ENCODE measurements at places on chromosomes 16 and 17. TPM values are rescaled to one million over a fixed set of nuclear protein-coding genes. Genes with fewer than 3 reads are reported as not detected.
A peak's percentile ranks its signal among the peaks of the same experiment; 100 is the strongest.

DNA sequence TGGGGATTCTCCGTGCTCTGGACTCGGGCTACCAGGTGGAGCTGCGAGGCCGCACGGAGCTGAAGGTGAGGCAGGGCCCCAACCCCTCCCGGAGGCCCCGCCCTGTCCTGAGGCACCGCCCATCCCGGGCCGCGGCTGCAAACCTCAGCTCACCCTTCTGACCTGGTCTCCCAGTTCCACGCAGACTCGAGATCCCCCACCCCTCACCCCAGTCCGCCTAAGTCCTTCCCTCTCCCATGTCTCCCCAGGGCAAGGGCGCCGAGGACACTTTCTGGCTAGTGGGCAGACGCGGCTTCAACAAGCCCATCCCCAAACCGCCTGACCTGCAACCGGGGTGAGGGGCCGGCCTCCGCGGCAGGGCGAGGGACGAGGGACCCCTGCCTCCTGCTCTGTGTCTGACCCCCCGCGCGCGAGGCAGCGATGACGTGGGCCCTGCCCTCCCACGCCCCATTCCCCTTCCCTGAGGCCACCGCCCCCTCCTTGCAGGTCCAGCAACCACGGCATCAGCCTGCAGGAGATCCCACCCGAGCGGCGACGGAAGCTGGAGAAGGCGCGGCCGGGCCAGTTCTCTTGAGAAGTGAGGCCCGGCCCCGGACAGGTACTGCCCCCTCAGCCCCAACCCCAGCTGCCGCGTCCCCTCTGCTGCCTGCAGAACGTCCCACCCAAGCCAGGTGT lies 13.7 kb downstream of the GUCY2D start:
- no peaks in the 10 kb centered on the region for H3K36me3 ChIP-seq
- H3K4me1 ChIP-seq: peaks cover 16% of the 10 kb centered on the region
- H3K4me3 ChIP-seq: peak overlapping the region; percentile 54
- no peak for DNase-seq
- no peak overlapping the region for H3K27ac ChIP-seq

GRCh38 chr16:89084814-89085612 lies 8.6 kb upstream of the ACSF3 start:
- peaks cover 9% of the 10 kb centered on the region for H3K27me3 ChIP-seq
- no peaks in the 10 kb centered on the region for H3K4me1 ChIP-seq
- H3K27ac ChIP-seq: no peak overlapping the region
- DNase-seq: no peak
- H3K36me3 ChIP-seq: no peaks in the 10 kb centered on the region
- no peak overlapping the region for H3K4me3 ChIP-seq

Gene HS3ST3A1
- total RNA-seq: 1.2 TPM

DNA sequence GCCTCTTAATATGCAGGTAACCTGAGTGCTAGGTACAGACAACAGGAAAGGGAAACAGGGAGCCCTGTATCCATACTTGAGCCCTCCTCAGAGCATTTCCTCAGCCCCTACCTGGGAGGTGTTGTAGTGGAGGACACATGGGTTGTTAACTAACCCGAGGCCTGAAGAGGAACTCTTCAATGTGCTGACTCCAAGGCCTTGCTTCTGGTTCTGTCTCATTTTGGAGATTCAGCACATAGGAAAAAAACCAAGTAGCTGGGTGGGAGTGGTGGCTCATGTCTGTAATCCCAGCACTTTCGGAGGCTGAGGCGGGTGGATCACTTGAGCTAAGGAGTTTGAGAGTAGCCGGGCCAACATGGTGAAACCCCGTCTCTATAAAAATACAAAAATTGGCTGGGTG lies 24.8 kb downstream of the SNX11 start:
- H3K4me3 ChIP-seq: no peak overlapping the region
- no peak for DNase-seq
- H3K27me3 ChIP-seq: no peaks in the 10 kb centered on the region
- H3K4me1 ChIP-seq: no peaks in the 10 kb centered on the region
- peaks cover 30% of the 10 kb centered on the region for H3K36me3 ChIP-seq

DNA sequence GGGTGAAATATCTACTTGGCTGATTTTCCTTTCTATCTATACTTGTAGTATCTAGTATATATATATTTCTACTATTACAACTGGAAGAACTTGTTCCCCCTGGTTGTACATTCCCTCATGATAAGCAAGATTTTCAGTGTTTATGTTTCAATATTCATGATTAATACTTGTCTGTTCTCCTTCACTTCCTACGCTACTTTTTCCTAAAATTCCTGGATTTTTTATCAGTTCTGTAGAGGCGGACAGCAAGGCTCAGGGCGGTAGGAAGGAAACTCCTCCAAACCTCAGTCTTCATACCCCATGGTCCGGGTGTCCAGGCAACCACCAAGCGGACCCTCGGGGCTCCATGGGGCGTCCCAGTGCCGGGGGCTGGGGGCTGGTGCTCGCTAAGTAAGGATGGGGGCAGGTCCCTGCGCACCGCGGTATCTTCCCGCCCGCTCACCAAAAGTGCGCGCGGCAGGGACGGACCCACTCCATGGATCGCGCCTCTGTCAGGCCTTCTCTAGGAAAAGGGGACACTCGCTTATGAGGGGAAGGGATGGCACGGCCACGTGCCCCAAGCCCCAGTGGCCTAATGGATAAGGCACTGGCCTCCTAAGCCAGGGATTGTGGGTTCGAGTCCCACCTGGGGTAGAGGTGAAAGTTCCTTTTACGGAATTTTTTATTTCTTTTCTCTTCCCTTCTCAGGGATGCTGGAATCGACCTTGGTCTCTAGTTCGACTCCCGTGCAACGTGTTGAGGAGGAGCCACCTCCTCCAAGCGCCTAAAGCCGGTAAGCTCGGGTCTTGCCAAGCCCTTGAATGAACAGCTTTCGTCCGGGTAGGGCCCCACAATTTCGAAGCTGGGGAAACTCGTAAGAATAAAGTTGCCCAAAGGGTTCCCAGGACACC lies 13.2 kb downstream of the ATP5PD start:
- peak overlapping the region; percentile 73 for H3K4me3 ChIP-seq
- DNase-seq: peak; percentile 84
- peaks cover 56% of the 10 kb centered on the region for H3K4me1 ChIP-seq
- H3K27ac ChIP-seq: peak overlapping the region; percentile 46

DNA sequence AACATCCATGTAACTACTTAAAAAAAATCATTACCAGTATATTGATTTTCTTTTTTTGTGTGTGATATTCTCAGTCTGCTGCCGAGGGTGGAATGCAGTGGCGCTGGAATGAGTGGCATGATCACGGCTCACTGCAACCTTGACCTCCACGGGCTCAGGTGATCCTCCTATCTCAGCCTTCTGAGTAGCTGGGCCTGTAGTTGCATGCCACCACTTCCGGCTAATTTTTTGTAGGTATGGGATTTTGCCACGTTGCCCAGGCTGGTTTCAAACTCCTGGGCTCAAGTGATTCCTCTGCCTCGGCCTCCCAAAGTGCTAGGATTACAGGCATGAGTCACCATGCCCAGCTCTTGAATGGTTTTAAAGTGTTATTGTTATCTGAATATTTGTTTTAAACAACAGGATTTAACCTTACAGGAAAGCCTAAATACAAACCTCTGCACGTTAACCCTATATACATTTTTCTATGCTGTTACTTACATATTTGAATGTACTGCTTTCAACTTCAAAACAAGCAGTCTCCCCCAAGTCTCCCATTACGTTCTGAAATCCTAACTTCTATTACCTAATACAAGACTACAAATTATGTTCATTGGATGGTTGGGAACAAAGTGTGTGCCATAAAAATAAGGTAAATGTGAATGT lies 61.7 kb downstream of the KPNA2 start:
- no peaks in the 10 kb centered on the region for H3K27me3 ChIP-seq
- H3K4me3 ChIP-seq: no peak overlapping the region
- H3K36me3 ChIP-seq: no peaks in the 10 kb centered on the region

DNA sequence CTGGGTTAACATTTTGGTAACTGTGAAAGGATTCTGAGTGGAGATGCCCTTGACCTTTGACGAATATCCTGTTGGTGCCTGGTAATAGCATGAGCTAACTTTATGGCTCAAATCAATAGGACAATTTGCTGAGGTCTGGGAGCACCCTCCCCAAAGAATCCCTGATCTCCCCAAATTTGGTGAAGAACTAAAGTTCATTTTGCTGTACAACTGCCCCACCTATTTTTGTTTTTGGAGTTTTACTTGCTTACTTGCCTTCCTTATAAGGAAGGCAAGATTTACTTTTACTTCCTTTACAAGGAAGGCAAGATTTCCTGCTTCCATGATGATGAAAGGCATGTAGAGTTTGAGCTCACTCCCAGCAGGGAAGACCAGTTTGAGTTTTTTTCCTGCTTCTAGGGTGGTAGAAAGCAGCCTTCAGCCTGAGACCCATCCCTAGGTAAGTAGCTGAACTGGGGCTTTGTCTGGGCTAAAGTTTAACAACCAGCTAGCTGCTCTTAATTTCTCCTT lies 2.8 kb downstream of the KRTAP4-9 start:
- no peaks in the 10 kb centered on the region for H3K27me3 ChIP-seq
- no peak overlapping the region for H3K27ac ChIP-seq
- no peaks in the 10 kb centered on the region for H3K4me1 ChIP-seq
- no peaks in the 10 kb centered on the region for H3K36me3 ChIP-seq
- no peak for DNase-seq

DNA sequence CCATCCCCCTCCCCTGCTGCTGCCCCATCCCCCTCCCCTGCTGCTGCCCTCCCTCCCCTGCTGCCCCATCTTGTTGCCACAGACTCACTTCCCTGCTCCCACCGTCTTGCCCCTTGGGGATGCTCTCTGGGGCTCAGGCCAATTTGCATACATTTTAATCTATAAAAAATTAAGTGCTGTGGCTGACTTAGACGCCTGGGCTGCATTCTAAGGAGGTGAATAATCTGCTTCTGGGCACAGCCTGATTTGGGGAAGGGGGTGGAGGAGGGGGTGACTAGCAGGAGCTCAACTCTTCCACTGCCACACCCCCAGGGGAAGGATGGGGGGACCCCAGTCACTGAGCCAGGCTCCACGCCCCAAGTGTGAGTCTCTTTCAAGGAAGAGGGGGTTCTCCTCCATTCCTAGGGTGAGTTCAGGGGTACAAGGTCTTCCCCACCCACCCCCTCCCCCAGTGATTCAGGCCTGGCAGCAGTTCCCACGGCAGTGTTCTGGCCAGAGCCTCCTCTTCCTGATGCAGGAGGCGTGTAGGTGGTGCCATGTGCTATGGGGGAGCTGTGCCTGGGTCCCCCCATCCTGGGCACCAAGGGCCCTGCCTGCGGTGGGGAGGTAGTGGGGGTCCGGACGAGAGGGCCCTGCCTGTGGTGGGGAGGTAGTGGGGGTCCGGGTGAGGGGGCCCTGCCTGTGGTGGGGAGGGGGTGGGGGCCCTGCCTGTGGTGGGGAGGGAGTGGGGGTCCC lies 5.0 kb downstream of the DPH1 start:
- H3K4me3 ChIP-seq: no peak overlapping the region
- H3K27me3 ChIP-seq: no peaks in the 10 kb centered on the region
- peaks cover 41% of the 10 kb centered on the region for H3K36me3 ChIP-seq
- DNase-seq: no peak

DNA sequence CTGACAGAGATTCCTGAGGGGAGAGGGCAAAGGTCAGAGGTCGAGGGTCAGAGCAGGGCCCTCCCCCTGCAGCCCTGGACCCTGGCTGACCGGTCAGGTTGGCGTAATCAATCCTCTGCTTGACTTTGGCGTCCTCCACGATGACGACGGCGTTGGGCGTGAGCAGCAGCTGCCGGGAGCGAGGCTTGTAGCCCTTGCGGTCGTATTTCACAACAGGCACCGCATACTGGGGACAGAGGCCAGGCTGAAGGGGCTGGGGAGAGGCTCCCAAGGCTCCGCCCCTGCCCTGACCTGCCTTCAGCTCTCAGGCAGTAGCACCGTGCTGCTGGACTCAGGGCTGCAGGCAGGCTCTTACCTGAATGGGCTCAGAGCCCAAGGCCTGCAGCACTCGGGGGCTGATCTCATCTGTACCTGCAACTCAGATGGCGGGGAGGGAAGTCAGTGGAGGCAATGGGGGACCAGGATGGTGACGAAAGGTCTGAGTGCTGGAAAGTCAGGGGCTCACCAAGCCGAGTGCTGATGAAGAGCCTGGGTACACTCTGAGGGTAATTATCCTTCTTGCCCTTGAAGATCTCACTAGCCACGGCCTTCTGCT lies 12.0 kb upstream of the CRK start:
- peaks cover 22% of the 10 kb centered on the region for H3K36me3 ChIP-seq
- H3K4me1 ChIP-seq: peaks cover 10% of the 10 kb centered on the region
- H3K27ac ChIP-seq: no peak overlapping the region
- H3K27me3 ChIP-seq: no peaks in the 10 kb centered on the region
- no peak overlapping the region for H3K4me3 ChIP-seq

Gene KIFC3
- not detected for total RNA-seq

DNA sequence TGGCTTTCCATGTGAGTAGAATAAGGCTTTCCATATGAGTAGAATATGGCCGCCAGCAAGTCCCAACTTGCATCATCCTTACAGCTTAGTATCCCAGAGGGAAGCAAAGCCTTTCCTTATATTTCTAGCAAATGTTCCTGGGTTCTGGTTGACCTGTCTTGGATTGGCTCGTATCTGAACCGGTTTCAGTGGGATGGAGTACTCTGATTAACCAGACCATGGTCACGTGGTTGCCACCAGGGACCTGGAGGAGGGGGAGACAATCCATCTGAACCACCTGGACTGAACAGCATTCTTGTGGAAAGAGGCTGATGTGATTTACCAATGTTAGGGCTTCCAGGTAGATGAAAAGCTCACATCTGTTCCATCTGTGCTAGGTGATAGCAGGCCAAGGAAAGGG lies 89.0 kb downstream of the SHISA6 start:
- DNase-seq: no peak
- no peak overlapping the region for H3K4me3 ChIP-seq
- no peaks in the 10 kb centered on the region for H3K36me3 ChIP-seq
- H3K4me1 ChIP-seq: no peaks in the 10 kb centered on the region

GRCh38 chr17:1053661-1054360 lies 56.9 kb downstream of the TIMM22 start:
- H3K36me3 ChIP-seq: peaks cover 43% of the 10 kb centered on the region
- H3K4me3 ChIP-seq: no peak overlapping the region
- no peaks in the 10 kb centered on the region for H3K27me3 ChIP-seq
